ENCODE measurements at places on chromosomes 7 and 10.

GRCh38 chr7:159146084-159146858 is 1.6 kb upstream of the VIPR2 start:
- no peak for DNase-seq

- no peak for DNase-seq
Measured at GRCh38 chr7:117755136-117755535, 118.1 kb downstream of the CTTNBP2 start.

DNA sequence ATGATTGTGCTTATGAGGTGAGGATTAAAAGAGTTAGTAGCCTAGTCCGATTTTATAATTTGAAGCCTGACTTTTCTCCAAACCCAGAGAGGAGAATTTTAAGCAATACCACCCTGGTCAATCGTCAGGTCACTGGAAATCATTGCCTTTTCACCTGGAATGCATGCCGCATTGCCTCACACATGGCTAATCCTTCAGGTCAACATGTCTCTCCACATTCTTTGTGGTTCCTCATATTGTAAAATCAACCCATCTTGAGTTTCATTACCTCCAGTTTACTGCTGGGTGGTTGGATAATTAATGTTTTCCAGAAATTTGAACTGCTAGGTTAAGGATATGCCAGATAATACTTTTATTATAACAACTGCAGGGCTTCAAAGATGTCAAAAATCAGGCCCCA is 55.6 kb upstream of the SEMA3E start:
- no peak for DNase-seq

DNA sequence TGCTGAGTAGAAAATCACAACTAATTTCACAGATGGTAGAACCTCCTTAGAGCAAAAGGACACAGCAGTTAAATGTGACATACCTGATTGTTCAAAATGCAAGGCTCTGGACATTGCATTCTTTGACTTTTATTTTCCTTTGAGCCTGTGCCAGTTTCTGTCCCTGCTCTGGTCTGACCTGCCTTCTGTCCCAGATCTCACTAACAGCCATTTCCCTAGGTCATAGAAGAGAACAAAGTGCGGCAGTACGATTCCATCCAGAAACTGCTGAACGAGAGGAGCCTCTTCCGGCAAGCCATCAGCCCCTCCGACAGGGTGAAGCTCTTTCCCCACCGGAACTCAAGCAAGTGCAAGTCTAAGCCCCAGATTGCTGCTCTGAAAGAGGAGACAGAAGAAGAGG is 186.9 kb downstream of the CFTR start:
- DNase-seq: no peak

DNA sequence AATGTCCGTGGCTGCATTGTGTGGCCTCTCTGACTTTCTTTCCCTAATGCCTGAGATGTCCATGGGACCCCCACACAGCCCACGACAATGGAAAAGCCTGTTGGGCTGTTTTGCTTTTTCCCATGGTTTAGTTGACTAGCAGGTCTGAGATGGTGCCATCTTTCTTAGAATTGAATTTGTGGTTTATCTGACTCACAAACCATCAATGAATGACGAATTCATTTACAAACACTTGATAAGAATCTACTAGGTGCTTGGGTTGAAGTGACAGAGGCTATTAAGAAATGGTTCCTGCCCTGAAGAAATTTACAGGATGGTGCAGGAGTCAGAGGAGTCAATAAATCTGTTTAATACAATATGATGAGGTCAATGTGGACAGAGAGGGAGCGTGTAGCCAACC is 75.4 kb downstream of the OTUD1 start:
- no peak for DNase-seq

GRCh38 chr7:84237533-84238173 is 43.1 kb upstream of the SEMA3A start:
- DNase-seq: no peak

- no peak for DNase-seq
Measured at GRCh38 chr10:23174074-23174976, 17.8 kb upstream of the PTF1A start.

GRCh38 chr7:56063500-56063881 is 595 bp upstream of the SUMF2 start:
- no peak for DNase-seq

DNA sequence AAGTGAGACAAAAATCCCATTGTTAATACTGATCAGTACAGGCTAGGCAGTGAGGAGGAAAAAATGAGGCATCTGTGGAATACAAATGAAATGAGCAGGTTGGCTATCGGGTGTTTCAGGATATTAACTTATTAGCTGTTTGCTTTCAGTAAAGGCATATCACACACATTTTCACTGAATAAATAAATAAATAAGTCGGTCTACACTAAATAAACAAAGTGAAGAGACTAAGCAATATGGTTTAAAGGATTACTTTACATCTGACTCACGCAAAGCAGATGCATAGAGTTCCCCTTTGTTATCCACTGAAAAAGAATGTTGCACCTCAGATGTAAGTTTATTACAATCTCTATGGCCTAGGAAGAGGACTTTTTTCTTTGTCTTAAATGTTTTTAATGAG is 6.3 kb upstream of the SEMA3A start:
- DNase-seq: no peak

DNA sequence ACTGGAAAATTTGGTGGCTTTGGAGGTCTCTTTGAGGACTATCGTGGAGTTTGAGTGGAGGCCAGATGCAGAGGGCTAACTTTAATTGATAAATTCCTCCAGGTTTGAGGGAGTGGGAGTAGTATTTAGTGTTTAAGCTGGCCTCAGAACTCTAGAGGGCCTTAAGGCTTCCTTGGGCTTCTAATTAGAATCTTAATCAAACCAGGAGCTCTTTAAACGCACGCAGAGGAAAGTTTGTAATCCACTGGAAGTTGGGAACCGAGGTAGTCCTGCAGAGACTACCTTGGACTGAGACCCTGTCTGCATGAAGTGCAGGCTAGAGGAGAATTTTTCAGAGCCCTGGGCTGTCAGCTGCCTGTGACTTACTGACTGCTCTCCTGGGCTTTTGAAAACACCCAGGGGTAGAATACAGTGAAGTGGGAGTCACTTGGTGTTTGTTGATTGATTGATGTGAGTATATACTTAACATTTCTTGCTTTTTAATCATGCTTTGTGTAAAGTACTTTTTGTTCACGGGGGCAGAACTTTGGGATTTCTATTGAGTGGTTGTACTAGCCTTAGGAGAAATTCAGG is 5.9 kb downstream of the SPAG6 start:
- DNase-seq: no peak

- DNase-seq: no peak
Measured at GRCh38 chr10:73141603-73142002, 26.2 kb downstream of the ECD start.

GRCh38 chr7:82406937-82407336 is 36.6 kb downstream of the CACNA2D1 start:
- DNase-seq: no peak

DNA sequence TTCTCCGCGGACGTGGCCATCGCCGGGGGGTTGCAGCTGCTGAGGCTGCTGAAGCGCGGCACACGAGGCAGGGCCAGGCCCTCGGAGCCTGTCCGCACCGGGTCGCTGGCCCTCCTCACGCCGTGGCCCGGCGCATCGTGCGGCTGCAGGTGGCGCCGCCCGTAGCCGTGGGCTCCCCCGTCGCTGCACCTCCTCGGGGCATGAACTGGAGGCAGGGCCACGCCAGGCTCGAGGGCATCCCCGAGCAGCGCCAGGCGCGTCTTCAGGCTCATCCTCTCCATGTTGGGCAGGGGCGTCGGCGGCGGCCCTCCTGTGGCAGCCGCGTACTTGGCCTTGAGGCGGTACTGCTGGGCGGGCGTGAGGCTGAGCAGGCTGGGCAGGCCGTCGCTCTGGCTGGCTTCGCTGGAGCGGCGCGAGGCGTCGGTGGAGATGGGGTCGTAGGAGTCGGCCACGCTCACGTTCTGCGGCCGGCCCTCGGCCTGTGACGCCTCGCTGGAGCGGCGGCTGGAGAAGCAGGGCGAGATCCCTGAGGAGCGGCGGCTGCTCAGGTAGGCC is 263.1 kb upstream of the INHBA start:
- DNase-seq: no peak

- DNase-seq: no peak
Measured at GRCh38 chr7:44735403-44736165, 13.1 kb upstream of the ZMIZ2 start.

- DNase-seq: no peak
Measured at GRCh38 chr10:9228771-9229170, 1174.3 kb downstream of the GATA3 start.

DNA sequence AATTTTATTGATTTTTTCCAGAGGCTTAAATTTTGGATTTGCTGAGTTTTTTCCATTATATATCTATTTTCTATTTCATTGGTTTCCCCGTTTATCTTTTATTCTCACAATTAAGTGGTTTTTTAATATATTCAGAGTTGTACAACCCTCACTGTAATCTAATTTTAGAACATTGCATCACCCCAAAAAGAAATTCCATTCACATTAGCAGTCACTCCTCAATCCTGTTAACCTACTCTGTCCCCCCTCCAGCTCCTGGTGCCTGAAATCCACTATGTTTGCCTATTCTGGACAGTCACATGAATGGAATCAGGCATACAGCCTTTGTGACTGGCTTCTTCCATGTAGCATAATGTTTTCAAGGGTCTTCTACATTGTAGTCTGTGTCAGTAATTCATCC is 55.8 kb upstream of the ITGA8 start:
- no peak for DNase-seq
